ENCODE measurements at places on chromosomes 3 and 15. TPM values are rescaled to one million over a fixed set of nuclear protein-coding genes. Genes with fewer than 3 reads are reported as not detected.

GALK2 gene
- 30.5 TPM for polyA plus RNA-seq

GPR15 gene
- polyA plus RNA-seq = not detected

MOBP gene
- not detected for polyA plus RNA-seq

TTLL13 gene
- 0.44 TPM for polyA plus RNA-seq

TGM4 gene
- polyA plus RNA-seq = not detected

All from heart right ventricle (tissue), 16 donors.